ENCODE measurements at places on chromosomes 1 and 21.

GRCh38 chr1:241998412-241998921 lies 431 bp downstream of the MAP1LC3C start:
- DNase-seq: peak; percentile 83

- peak; percentile 91 for DNase-seq
These were observed 3.1 kb upstream of the P3R3URF start for GRCh38 chr1:46179138-46180081.

DNA sequence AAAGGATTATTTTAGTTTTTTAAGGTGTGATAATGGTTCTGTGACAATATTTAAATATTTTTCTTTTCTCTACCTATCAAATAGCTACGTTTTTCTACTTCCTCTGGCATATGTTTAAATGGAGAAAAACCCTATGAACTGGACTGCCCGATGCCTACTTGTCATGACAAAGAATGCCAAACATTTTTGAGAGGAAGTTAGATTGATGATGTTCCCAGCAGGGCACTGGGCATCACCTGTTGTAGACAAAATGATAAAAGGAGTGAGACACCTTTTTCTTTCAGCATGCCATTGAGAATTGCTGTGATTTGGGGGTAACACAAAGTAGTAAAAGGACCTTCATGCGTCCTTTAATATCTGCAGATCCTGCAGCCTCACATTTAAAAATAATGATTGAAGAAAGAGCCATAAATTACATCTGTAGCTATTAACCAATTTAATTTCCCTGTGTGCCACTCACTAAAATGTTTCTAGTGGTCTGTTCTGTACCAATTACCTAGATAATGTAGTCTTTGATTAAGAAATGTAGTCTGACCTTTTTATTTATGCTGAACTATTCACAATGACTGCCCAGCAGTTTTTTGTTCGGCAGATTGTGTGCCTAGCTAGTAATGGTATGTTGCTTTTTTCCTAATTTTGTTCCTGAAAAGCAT lies 47.6 kb downstream of the RPL5 start:
- no peak for DNase-seq

DNA sequence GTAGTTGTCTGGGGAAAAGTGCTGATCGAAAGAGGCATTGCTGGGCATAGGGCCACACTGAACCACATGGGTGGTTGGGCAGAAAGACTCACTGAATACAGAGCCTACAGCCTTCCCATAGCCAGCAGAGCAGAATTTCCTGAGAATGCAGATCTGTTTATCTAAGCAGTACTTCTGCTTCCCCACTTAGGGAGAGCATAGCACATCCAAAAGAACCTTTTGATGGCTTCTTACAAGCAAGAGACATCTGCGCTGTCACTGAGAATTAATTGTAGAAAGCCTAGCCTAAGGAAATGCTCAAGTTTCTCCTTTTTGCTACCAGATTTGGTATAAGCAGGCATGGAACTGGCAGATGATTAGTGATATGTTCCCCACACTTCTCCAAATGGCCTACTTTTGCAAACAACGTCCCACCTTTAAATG lies 13.0 kb upstream of the KLHDC8A start:
- no peak for DNase-seq

GRCh38 chr21:28480470-28480869 lies 512.2 kb downstream of the LTN1 start:
- DNase-seq: no peak

DNA sequence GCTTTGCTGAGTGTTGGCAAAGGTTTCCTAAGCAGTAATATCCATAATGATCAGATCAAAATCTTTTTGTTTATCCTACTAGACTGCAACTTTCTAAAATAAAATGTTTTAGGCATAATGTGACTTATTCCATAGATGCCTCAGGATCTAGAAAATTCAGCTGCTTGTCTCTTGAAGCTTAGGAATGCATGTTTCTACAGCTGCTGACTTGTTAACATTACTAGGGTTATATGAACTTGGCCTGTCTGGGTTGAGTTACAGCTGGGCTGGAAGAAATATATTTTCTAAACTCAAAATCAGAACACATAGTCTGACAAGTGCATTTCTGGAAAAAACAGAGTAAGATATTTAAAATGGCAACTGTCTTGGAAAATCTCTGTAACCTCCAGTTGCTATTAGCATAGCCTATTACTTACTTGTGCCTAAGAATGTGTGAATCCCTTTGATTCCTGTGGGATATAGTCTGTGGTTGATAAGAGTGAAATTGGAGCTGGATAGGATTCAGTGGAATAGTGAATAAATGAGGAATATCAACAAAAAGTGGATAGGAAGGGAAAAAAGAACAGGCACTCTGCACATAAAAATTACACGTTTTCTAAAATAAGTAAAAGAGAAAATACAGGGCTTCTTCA lies 61.2 kb downstream of the RGS4 start:
- DNase-seq: no peak

DNA sequence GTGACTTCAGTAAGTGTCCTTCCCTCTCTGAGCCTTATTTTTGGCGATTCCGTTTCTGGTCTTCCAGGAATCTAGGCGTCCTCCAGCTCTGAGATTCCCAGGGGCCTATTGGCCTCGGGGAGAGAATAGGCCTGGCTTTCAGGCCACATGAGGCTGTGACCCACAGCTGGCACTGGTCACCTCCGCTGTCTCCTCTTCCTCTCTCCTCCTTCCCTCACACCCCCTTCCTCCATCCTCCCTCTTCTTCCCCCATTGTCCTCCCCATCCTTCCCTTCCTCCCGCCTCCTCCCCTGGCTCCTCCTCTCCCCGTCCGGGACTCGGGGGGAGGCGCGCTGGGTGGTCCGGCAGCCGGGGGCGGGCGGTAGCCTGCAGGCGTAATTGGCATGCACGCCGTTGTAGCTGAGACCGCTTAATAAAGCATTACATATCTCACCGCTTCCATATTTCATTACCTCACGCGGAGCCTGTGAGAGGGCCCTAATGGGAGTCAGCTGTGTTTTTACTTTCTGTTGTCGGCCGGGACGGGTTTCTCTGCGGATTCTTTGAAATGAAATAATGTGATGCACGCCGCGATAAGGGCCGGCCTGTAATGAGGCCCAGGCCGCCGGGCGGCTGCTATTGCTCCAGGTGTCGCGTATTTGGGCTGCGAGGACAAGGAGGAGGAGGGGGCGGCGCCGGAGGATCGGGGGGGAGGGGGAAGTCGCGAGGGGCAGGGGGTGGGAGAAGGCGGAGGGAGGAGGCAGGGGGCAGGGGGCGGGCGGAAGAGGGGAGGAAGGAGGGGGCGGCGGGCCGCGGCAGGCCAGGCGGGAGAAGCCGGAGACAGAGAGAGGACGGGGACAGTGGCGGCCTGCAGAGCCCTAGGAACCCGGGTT lies 95.3 kb downstream of the FOXD2 start:
- peak; percentile 24 for DNase-seq

- DNase-seq: no peak
These were observed 30.8 kb upstream of the ABCG1 start for GRCh38 chr21:42187976-42188653.

DNA sequence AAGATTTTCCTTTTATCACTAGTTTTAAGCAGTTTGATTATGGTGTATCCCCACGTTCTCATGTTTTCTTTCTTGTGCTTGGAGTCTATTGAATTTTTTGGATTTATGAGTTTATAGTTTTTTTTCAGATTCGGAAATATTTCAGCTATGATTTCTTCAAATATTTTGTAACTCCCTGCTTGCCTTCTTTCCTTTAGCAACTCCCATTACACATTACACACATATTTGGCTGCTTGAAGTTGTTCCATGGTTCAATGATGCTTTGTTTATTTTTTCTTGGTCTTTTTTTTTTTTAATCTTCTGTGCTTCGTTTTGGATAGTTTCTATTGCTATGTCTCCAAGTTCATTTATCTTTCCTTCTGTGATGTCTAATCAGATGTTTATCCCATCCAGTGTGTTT lies 48.5 kb upstream of the WARS2 start:
- DNase-seq: no peak

GRCh38 chr1:39892601-39893595 lies 8.8 kb downstream of the MYCL start:
- DNase-seq: peak; percentile 92

DNA sequence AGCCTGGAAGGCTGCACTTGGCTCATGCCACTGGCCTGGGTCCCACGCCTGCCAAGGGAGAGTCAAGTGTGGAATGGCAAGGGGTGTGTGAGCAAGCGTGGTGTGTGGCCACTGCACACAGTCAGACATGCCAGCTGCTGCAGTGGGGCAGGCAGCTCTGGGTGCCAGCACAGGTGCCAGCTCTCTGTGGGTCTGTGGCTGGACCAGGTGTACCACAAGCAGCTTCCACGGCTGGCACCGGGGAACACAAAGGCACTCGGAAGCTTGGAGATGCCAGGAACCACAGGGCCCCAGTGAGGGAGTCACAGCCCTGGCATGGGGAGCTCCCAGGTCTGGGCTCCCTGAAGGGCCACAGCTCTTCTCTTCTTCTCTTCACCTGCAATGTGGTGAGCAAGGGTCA lies 34.8 kb downstream of the ACTL8 start:
- no peak for DNase-seq

GRCh38 chr1:116232989-116233514 lies 121.9 kb downstream of the MAB21L3 start:
- DNase-seq: no peak

GRCh38 chr1:7869136-7869920 lies 16.5 kb upstream of the UTS2 start:
- DNase-seq: no peak

- no peak for DNase-seq
These were observed 20.9 kb upstream of the RGS13 start for GRCh38 chr1:192615055-192615454.

- DNase-seq: peak; percentile 78
These were observed 55.8 kb downstream of the SLC9A1 start for GRCh38 chr1:27099135-27099586.

- no peak for DNase-seq
These were observed 25.7 kb downstream of the AKNAD1 start for GRCh38 chr1:108831225-108831624.

DNA sequence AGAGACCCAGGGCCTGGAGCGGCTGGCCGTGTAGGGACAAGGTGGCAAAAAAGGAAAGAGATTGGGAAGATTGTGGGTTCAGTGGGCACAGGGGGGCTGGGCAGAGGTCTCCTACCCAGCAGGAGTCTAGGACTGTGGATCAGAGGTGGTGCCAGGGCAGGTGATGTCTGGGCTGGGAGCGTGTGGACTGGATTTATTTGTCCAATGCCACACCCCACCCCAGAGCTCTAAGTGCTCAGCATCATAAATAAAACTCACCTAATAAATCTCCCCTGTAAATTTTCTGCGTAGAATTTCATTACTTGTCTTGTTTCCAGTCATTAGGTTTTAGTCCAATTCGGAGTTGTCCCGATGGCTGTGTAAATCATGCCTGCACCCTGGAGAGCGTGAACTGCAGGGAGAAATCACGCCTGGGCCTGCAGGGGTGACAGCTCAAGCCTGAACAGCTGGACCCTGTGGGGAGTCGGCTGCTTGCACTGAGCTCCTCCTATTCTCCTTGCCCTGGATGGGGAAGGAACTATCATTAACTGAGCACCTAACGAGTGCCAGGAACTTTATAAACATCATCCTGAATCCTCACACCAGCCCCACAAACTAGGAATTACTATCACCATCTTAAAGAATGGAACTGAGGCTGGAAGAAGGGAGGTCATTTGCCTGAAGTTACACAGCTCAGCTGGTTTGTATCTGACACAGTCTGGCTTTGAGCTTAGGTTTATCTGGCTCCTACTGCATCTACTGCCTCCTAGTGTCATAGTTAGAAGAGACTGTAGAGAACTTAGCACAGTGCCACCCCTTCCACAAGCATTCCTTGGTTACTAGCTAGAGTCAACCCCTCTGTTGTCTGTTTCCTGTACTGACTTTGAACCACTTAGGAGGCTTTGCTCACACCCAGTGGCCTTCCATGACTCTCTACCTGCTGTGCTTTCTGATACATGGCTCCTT lies 25.0 kb upstream of the POU3F1 start:
- peak; percentile 47 for DNase-seq

- peak; percentile 97 for DNase-seq
These were observed 7.4 kb upstream of the MPL start for GRCh38 chr1:43329995-43330751.

- no peak for DNase-seq
These were observed 31.7 kb downstream of the EIF2D start for GRCh38 chr1:206580438-206581113.

GRCh38 chr1:153799566-153800465 lies 24.6 kb downstream of the SLC27A3 start:
- DNase-seq: no peak

GRCh38 chr1:8194481-8195227 lies 123.3 kb upstream of the SLC45A1 start:
- DNase-seq: no peak

DNA sequence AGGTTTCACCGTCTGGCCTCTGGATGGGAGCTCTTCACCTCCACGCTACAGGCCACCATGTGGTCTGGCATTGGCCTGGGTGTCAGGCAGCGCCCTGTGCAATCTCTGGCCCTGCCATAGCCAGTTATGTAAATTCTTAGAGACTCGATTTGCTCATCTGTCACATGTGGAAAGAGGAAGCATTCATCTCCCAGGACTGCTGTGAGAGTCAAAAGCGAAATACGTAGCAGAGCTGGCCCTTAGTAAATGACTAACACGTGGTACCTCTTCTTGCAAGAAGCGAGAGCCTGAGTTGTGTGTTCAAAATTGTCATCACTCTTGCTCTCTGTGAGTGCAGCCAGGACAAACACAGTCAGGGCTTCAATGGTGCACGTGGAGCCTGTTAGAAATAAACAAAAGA lies 159.0 kb upstream of the BACE2 start:
- no peak for DNase-seq

GRCh38 chr21:34603002-34603709 lies 11.8 kb downstream of the RCAN1 start:
- peak; percentile 84 for DNase-seq
